ENCODE measurements at places on chromosomes 4 and X.

GRCh38 chr4:10571909-10572308 is 112.7 kb downstream of the CLNK start:
- DNase-seq = no peak

GRCh38 chr4:19254486-19254885 is 997.2 kb upstream of the SLIT2 start:
- no peak for DNase-seq

DNA sequence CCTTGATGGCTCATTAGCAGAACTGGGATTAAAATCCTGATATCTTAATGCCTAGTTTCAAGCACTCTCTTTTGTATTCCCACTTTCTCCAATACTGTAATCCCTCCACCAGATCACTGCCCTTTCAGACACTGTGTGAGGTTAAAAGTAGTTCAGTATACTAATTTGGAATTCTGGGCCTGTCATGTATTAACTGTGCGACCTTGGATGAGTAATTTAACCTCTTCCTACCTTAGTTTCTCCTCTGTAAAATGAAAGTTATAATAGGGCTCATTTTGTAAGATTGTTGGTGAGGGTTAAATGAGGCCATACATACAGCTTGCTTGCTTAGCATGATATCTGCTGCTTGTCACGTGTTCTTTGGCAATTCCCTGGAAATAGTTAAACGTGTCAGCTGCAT is 207.3 kb upstream of the HS3ST1 start:
- DNase-seq = no peak

DNA sequence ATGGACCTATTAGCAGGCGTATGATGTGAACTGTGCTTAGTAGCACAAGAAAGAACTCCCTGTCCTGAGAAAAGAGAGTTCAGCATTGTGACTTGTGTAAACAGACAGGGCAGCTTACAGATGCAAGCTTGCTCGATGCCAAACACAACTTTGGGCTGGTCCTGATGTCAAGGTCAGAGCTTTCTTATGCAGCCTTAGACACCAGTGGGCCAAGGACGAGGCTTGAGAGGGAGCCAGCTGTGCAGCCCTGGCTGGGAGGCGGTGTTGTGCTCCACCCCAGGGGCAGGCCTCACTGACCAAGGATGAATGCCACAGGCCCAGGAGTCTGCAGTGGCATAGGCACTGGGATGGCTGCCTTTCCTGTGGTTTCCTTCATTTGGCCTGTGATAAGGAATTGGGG is 35.4 kb downstream of the JADE1 start:
- no peak for DNase-seq

- peak; percentile 5 for DNase-seq
Observed at GRCh38 chr4:8427761-8428287, 12.7 kb downstream of the ACOX3 start.

DNA sequence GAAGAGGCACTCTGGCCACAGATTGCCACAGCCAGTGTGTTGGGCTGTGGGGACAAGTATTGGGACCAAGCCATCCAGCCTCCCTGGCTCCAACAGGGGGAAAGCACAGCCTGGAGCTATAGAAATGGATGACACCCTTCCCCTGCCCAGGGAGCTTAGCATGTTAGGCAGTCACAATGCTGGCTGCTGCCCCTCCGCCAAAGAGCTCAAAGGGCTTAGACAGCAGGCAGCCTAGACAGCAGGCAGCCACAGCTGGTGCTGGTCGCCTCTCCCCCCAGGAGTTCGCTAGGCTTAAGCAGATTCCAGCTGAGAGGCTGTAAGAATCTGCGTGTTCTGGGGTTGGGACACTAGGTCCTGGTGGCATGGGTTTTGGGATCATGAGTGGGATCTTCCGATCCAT is 94.5 kb upstream of the MXRA5 start:
- DNase-seq = no peak

- DNase-seq = no peak
Observed at GRCh38 chr4:24112466-24112865, 222.6 kb upstream of the PPARGC1A start.

Measured in CD4-positive, alpha-beta T cell treated with Interferon alpha-2 for 1 hour (primary cell).